BE2C (cell line): ENCODE measurements at places on chromosomes 3 and 15.

- no peak for DNase-seq
Measured at GRCh38 chr15:73822998-73823397, 50.4 kb upstream of the TBC1D21 start.

DNA sequence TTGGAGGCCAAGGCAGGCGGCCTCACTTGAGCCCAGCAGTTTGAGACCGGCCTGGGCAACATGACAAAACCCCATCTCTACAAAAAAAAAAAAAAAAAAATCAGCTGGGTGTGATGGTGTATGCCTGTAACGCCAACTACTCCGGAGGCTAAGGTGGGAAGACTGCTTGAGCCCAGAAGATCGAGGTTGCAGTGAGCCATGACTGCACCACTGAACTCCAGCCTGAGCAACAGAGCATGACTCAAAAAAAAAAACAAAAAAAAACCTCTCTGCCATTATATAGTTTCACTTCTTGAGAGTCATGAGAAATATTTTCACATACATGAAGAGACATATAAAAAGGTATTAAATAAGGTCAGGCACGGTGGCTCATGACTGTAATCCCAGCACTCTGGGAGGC lies 45.9 kb upstream of the CP start:
- DNase-seq, result no peak

DNA sequence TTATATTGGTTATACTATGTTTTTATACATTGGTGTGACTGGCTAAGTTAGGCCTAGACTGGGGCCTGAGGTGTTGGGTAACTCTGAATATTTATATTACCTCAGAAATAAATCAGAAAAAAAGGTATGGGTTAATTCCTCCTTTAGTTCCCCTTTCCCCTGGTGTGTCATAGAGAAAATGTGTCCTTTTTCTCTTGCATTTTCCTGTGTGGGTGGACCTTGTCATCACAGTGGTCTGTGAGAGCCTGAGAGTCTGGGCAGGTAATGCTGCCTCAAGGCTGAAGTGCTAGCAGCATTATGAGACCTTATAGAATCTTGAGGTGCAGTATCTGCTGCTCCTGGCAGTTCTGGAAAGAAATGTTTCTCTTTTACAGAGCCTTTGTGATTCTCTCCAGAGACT lies 69.7 kb downstream of the PCOLCE2 start:
- no peak for DNase-seq

DNA sequence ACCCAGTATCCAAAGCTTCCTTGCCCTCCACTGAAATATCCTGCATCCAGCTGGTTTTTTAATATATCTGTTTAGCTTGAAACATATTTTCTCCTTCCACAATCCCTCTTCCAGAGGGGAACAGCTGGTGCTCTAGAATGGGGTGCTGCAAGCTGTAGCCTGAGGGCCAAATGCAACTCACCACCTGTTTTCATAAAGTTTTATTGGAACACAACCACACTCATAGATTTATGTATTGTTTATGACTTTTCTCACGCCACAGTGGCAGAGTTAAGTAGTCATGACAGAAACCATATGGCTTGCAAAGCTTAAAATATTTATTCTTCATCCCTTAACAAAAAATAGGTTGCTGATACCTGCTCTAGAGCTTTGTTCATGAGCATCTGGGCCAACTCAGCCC lies 298.7 kb downstream of the CLSTN2 start:
- DNase-seq, result no peak

GRCh38 chr3:148742118-148742517 lies 44.4 kb downstream of the AGTR1 start:
- DNase-seq, result no peak

DNA sequence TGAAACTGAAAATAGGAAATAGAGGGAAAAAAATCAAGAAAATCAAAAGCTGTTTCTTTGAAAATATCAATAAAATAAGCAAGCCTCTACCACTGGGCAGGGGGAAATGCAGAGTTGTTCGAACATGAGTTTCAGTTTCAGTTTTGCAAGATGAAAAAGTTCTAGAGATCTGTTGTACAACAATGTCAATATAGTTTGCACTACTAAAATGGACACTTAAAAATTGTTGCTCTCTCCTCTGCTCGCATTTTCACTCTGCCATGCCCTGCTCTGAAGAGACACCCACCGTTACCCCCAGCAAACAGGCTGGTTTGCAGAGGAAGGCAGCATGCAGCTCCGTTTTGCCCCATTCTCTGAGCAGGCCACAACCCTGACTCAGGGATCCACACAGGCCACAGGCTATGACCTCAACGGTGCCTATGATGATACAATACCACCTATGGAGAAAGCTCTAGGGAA lies 64.5 kb downstream of the ZNF148 start:
- no peak for DNase-seq

- DNase-seq, result no peak
Measured at GRCh38 chr3:192685801-192686200, 41.5 kb downstream of the FGF12 start.

GRCh38 chr3:37779289-37780152 lies 82.2 kb upstream of the CTDSPL start:
- DNase-seq, result peak; percentile 20

DNA sequence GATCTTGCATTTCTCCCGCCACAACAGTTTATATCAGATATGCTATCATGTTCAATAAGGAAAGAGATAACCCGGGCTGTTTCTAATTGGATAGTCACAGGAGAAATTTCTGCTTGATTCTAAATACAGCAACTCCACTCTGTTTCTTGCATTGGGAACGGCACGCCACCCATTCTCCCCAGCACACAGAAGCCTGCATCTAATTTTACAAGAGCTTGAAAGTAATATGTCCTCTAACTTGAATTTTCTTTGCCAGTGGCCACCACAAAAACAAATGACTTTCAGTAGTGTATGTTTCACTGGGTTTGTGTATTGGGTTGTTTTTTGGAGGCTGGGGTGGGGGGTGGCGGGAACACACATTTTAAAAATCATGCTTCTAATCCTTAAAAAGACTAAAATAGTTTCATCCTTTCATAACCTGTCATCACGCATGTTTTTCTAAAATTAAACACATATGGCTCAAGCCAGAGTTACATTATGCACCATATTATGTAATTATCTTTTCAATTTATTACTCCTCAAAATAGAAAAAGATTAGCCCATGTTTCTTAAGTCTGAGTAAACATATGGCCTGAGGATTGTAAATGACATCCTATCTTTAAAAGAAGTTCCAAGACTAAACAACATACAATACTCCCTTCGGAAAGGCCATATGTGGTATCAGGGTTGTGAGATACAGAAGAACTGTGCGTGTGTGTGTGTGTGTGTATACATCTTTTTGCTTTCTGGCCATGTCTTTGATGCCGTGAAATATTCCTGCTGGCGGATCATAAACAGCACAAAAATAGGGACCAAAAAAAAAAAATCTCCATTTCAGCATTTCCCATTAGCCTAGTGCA lies 176.3 kb downstream of the FOXP1 start:
- no peak for DNase-seq

- DNase-seq, result no peak
Measured at GRCh38 chr3:190697901-190698300, 164.6 kb downstream of the GMNC start.

DNA sequence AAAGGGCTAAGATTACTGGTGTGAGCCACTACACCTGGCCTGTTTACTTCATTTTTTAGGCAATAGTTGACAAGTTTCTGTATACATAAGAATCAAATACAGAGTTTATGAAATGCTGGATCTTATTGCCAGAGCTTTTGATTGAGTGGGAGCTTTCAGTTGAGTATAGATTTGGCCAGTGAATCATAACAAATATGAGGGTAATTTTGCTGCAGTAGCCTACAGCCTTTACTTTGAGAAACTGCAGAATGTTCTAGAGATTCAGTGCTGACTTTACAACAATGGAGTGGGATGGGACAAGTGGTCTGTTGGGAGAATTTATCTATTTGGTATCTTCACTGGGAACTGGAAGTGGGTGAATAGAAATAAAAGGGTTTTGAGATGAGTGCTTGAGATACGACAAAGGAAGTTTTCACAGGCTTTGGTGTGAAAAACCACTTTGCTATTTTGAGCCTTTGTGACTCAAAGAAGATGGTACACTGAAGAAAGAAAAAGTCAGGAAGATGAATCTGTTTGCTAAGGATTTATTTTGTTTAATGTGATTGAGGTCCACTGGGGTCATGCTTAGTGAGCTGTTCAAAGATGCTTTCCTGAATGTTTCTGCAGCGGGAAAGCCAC lies 227.8 kb downstream of the UBE2E2 start:
- no peak for DNase-seq

DNA sequence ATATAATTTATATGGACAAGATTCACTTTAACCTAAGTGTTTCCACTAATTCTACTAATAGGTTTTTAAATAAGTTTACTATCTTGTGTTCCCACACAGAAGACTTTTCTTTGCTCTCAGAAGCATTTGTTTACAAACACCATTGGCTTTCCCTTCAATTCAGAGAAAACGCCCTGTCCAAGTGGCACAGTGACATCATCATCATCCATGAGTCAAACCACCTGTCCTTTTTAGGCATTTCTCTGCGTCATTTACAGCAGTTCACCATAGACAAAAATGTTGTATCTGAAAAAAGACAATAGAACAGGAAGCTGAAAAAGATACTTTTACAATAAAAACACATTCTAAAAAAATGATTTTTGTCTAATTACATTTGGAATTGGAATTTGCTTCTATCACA lies 9.3 kb upstream of the BCL2L10 start:
- DNase-seq, result no peak
